ENCODE measurements at places on chromosomes 4 and X.
A peak's percentile ranks its signal among the peaks of the same experiment; 100 is the strongest.

DNA sequence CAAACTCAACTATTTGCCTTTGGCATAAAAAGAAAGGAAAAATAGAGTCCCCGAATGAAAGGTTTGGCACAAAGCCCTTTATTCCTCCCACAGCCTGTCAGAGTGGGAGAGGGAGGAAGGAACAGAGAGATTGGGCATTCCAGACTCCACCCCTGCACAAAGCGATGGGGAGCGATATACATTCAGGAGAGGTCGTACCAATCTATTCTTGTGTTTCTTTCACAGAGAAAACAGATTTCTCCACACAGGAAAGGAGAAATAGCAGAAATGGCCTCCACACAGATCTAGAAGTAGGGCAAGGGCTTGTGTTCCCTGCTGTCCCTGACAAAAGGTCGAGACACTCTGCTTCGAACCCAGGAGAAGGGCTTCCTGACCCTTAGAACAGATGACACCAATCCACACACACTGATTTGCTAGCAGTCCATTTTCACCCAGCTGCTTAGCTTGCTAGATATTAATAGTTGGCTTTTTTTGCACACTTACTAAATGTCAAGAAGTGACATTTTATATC, 197.4 kb downstream of the MAML3 start:
- no peak for DNase-seq

DNA sequence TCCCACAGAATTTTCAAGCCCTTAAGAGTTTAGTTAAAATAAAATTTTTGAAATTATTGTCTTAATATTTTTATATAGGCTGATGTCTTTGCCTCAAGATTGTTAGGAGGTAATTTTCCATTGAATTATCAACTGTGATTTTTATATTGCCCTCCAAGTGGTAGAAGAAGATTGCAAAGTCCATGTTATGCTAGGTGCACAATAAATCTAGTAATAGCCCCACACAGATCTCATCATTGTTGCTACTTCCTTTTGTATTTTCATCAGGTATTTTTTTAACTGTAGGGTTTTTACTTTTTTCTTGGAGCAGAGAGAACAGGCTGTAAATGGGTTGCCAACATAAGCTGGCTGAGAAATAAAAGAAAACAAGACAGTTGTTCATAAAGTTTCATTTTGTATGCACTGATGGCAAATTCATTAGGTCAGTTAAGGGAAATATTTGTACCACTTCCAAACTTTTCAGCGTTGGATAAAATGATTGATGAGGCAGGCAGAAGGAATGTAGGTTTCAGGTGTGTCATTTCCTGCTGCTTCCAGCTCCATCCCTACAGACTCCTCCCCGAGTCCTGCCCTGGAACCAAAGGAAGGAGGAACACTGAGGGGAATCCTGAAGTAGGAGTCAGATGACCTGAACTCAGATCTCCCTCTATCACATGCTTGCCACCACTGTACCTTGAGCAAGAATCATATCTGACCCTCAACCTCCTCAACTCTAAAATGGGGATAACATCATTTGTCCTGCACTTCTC, 105.5 kb downstream of the PRRG1 start:
- DNase-seq: no peak

DNA sequence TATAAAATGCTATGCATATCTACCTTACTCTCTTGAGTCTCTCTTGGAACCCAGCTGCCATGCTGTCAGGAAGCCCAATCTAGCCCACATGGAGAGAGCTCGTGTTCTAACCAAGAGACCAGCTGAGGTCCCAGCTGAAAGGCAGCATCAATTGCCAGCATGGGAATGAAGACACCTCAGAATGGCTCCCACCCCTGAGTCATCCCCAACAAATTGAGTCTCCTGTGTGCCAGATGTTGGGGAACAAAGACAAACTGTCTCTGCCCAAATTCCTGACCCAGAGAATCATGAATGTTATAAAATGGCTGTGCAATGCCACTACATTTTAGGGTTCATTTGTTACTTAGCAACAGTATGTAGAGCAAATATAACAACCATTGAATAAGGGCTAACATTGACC, 105.2 kb upstream of the STX18 start:
- no peak for DNase-seq

- peak; percentile 82 for DNase-seq
These were observed 92.8 kb downstream of the AMELX start for GRCh38 chrX:11386001-11386523.

- no peak for DNase-seq
These were observed 10.7 kb upstream of the ADH5 start for GRCh38 chr4:99099311-99099710.

- DNase-seq: no peak
These were observed 7.9 kb downstream of the RHOH start for GRCh38 chr4:40204507-40205258.

DNA sequence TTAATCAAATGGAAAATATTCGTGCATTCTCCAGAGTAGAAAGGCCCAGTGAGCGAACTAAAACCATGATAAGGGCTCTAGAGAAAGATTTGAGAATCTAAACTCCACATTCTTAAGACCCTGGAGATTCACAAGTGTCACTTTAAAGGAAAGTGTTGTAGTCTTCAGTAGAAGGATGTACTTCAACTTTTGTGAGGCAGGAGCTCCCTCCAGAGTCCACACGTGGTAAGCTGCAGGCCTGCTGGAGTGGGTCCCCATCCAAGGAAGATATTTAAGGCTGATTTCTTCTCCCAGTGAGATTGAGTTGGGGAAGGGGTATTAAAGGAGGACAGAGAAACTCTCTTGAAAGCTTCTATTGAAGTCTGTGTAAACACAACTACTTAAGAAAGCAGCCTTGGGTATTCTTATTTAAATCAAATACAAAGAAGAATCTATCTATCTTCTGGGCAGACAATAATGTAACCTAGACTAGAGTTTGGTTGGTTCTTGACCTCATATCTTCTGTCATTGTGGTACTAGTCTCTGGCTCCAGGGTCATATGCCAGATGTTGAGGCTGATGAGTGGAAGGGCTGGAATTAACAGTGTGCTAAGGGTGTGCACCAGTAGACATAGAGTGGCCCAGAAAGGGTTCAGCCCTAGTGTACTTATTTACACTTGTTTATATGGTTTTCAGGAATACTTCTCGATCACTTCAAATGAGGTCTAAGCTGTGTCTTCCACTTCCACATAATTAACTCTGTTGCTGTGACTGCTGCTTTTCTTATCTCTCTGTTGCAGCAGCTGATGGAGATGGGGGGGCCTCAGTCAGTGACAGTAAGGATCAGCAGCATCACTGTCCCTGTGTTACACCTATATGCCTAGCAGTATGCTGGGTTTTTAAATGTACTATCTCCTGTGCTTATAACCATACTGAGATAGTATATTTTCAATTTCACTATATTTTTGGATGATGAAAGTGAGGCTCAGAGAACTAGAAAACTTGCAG, 76.1 kb downstream of the HMGB2 start:
- peak; percentile 86 for DNase-seq

DNA sequence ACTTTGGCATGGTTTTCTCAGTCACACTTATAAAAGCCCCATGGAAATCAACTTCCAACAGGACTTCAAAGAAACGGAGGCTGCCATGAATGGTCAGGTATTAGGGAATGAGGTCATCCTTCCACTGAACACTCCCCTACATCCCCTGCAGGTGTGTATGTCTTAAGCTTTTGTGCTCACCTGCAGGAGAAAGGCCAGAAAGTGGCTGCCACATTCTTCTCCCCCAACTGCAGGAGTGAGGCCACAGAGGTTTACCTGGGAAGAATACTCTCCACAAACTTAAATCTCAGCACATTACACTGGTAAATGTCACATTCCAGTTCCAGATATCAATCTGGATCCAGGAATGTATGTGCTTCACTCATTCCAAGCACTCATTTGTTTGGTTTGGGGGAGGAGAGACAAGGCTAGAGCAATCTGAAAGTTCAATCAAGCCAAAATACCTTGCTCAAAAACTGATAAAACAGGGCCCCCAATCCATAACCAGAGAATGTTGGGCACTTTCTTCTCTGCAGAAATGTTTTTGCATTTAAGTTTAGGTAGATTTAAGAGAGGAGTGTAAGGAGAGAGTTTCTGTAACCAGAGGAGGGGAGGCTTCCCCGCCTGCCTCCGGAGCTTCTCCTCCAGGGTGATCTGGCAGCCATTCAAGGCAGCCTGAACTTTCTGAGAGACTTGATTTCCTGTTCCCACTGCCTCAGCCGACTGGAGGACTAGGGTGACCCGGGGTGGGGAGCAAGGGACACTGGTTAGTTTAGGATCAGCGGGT, 15.4 kb downstream of the FAM9C start:
- peak; percentile 77 for DNase-seq

- DNase-seq: no peak
These were observed 1.5 kb downstream of the TRIM2 start for GRCh38 chr4:153205757-153206156.

DNA sequence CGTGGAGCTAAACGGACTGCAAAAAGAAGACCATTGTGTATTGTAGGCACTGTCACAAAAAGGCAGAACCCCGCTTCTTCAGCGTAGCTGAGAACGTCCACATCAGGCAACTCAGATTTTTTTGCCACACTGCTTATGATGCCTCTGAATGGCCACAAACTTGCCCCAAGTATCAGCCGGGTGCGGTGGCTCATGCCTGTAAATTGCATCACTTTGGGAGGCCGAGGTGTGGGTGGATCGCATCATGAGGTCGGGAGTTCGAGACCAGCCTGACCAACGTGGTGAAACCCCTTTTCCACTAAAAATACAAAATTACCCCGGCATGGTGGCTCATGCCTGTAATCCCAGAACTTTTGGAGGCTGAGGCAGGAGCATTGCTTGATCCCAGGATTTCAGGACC, 14.9 kb upstream of the IL3RA start:
- no peak for DNase-seq

DNA sequence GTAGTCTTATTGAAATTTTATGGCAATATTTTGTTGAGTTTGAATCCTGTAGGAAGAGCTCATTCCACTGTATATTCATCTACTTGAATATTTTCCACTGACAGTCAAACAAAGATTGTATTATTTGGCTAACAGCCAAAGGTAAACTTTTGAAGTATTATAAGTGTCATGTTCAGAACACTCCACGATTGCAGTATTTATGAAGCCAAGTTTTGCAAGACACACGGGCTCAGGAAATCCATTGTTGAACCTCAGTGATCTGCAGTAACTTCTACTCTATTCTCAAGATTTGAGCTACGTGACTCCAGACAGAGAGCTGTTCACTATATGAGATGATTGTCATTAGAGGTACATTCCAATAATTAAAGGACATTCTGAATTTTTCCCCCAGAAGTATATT, 302.7 kb upstream of the ADGRL3 start:
- DNase-seq: no peak

GRCh38 chr4:149173241-149174013, 642.2 kb downstream of the IQCM start:
- no peak for DNase-seq

Data from adipocyte (in vitro differentiated cells).